Spleen (tissue), 13 donors: ENCODE measurements at places on chromosomes 4 and X. TPM values are rescaled to one million over a fixed set of nuclear protein-coding genes. Genes with fewer than 3 reads are reported as not detected.

The SSR4 gene
- 217 TPM for total RNA-seq

DNA sequence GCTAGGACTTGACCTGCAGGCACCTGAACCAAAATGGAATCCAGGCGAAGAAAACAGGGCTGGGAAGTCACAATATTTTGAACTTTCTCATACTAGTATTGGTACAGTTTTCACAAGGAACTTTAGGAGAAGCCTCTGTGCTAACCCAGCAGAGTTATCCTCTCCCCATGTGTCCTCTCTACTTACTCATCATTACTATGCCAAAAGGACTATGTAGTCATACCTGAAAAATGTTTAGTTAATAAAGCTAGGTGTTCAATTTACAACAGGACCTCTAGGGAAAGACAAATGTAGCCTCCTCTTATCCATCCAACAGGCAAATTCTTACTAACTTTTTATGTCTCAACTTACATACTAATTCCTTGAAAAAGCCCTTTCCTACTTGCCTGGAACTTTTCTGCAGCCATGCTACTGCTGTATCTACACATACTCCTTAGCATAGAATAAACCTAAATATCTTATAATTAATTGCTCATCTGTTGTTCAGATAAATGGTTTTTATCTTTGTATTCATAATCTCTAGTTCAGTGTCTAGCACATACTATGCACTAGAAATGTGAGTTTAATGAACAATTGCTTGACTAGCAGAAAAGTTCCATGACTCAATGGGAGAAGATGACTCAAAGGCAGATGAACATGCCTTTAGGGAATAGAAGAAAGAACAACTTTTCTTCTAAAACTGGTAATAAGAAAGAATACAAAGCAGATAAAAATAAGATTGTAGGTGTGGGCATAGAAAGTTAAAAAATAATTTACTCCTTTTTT lies 215.5 kb upstream of the VEGFC start:
- no peak overlapping the region for H3K27ac ChIP-seq
- H3K4me1 ChIP-seq: no peaks in the 10 kb centered on the region
- H3K27me3 ChIP-seq: no peaks in the 10 kb centered on the region

DNA sequence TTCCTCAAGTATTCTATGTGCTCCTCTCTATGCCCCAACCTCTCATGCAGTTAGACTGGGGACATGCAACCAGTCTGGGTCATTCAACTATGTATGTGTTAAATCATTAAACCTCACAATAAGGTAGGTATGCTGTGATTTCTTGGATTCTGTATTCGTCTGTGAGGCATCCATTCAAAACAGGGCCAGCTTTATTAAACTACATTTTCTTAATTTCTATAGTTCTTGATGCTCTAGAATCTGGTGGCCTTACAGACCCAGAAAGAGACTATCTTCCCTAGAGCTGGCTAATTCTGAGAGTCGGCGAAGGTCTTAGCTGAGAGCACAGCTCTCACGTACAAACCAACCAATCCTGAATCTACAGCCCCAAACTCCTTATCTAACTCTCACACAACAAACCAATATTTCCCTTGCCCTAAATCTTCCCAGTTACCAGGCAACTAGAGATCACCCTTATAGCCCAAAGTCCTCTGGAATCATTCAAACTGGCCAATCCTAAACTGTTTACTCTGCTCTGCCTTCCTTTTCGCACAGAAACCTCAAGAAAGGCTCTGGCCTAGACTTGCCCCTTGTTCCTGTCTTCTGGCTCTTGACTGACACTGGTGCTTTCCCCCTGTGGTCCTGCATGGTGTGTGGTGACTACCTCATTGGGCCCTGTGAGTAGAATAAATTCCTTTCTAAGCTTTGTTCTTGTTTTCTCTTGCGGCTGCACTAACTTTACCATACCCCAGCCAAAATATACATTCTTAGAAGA lies 203.5 kb upstream of the TET2 start:
- DNase-seq: no peak
- H3K4me1 ChIP-seq: no peaks in the 10 kb centered on the region

The LDB2 gene
- total RNA-seq: 140 TPM

GRCh38 chrX:155313766-155314165 lies 20.6 kb downstream of the CLIC2 start:
- no peaks in the 10 kb centered on the region for H3K27me3 ChIP-seq
- no peak for DNase-seq
- H3K4me1 ChIP-seq: no peaks in the 10 kb centered on the region
- no peaks in the 10 kb centered on the region for H3K36me3 ChIP-seq

GRCh38 chr4:182418054-182418734 lies 175.0 kb downstream of the TENM3 start:
- H3K36me3 ChIP-seq: no peaks in the 10 kb centered on the region
- H3K4me3 ChIP-seq: no peak overlapping the region
- no peaks in the 10 kb centered on the region for H3K4me1 ChIP-seq
- no peak overlapping the region for H3K27ac ChIP-seq
- no peak for DNase-seq

DNA sequence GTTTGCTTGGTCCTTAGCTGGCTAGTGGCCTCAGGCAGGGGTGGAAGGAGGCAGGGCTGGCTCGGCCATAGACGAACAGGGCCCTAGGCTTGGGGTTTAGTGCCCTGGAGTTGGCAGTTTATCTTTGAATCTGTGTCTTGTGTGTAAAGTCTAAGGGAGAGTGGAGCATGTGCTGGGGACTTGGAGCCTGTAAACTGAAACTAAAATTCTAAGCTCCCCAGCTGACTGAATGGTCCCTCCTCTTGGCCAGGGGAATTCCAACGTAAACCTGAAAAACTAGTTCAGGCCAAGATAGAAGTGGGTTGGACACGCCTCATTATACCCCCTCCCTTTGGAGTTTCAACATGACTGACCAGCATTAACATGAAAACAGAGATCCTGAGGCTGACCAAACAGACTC lies 46.1 kb upstream of the GPR78 start:
- H3K27me3 ChIP-seq: no peaks in the 10 kb centered on the region
- peak overlapping the region; percentile 34 for H3K27ac ChIP-seq
- H3K36me3 ChIP-seq: no peaks in the 10 kb centered on the region
- no peak for DNase-seq

The GLRA2 gene
- not detected for total RNA-seq

The PF4V1 gene
- total RNA-seq: 1.3 TPM

GRCh38 chr4:11469650-11470437 lies 41.1 kb upstream of the HS3ST1 start:
- H3K27ac ChIP-seq: peak overlapping the region; percentile 75
- DNase-seq: peak; percentile 79

The GAGE12C gene
- not detected for total RNA-seq

DNA sequence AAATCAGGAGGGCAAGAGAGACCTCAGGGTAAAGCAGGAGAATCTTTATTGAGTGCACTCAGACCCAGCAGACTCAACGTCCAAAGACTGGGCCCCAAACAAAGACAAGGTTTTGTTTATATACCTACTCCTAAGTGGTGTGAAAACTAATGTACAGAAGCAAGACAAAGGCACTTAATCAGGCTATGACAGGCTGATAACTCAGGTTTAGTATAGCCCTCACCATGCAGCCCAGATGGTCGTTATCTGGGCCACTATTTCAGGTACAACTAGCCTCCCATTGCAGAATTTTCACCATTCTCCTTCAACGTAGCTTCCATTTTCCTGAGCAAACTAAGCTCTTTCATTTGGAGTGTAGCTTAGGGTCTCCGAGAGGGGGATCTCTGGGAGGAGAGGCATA lies 36.9 kb downstream of the SULT1E1 start:
- H3K4me1 ChIP-seq: peaks cover 6% of the 10 kb centered on the region
- H3K36me3 ChIP-seq: no peaks in the 10 kb centered on the region
- H3K27ac ChIP-seq: no peak overlapping the region
- no peak for DNase-seq
- H3K4me3 ChIP-seq: no peak overlapping the region

GRCh38 chr4:85024671-85025070 lies 58.2 kb upstream of the WDFY3 start:
- DNase-seq: no peak
- H3K27ac ChIP-seq: no peak overlapping the region
- no peaks in the 10 kb centered on the region for H3K36me3 ChIP-seq
- no peaks in the 10 kb centered on the region for H3K4me1 ChIP-seq

DNA sequence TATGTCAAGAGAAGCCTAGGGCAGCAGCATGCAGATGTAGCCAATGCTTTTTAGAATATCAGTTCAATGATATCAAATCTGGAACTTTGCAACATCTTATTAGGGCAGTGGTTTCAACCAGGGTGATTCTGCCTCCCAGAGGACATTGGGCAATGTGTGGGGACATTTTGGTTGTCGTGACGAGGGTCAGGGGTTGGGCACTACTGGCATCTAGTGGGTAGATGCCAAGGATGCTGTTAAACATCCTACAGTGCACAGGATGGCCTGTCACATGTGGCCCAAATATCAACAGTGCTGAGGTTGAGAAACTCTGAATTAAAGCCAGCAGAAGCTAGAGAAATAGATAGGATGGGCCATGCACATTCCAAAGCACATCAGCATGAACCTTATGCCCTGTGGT lies 152.3 kb downstream of the AMELX start:
- no peak overlapping the region for H3K27ac ChIP-seq
- DNase-seq: no peak
- no peaks in the 10 kb centered on the region for H3K27me3 ChIP-seq
- H3K4me1 ChIP-seq: no peaks in the 10 kb centered on the region

GRCh38 chr4:86357608-86358007 lies 2.2 kb downstream of the MAPK10 start:
- no peaks in the 10 kb centered on the region for H3K27me3 ChIP-seq
- no peaks in the 10 kb centered on the region for H3K36me3 ChIP-seq
- no peak overlapping the region for H3K27ac ChIP-seq
- no peaks in the 10 kb centered on the region for H3K4me1 ChIP-seq
- no peak for DNase-seq

GRCh38 chr4:89000844-89001360 lies 56.1 kb downstream of the FAM13A start:
- no peak overlapping the region for H3K4me3 ChIP-seq
- no peaks in the 10 kb centered on the region for H3K4me1 ChIP-seq
- no peaks in the 10 kb centered on the region for H3K27me3 ChIP-seq
- H3K27ac ChIP-seq: no peak overlapping the region
- no peaks in the 10 kb centered on the region for H3K36me3 ChIP-seq

- no peak overlapping the region for H3K27ac ChIP-seq
- DNase-seq: no peak
- no peaks in the 10 kb centered on the region for H3K4me1 ChIP-seq
- no peaks in the 10 kb centered on the region for H3K36me3 ChIP-seq
- no peak overlapping the region for H3K4me3 ChIP-seq
- H3K27me3 ChIP-seq: no peaks in the 10 kb centered on the region
Measured at GRCh38 chr4:94126669-94127068, 81.0 kb upstream of the SMARCAD1 start.

DNA sequence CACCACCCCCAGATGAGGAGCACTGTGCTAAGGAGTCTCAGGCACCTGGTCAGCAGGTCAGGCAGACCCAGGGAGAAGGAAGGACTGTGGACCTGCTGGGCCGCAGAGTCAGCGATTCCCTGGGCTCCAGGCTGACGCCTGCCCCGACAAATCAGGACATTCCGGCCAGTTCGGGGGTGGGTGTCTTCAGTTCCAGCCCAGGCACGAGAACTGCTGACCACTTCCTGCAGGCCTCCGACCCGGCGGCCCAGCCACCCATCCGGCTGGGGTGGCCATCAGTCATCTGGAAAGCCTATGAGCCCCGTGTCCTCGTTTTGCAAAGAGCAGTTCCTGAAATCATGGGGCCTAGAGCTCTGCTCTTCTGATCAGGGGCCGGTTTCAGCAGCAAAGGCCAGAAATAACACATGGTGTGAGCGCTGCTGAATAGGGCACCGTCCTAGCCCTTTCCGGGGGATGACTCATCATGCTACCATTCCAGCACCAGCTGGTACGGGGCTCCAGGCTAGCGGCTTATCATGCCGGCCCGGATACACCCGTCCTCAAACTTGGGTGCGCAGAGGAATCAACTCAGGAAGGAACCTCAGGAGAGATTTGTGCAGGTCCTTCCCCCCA lies 7.8 kb upstream of the SH3TC1 start:
- H3K4me1 ChIP-seq: peaks cover 43% of the 10 kb centered on the region
- peak; percentile 89 for DNase-seq
- no peak overlapping the region for H3K4me3 ChIP-seq
- H3K36me3 ChIP-seq: no peaks in the 10 kb centered on the region

The ZNF630 gene
- total RNA-seq: 4.8 TPM

DNA sequence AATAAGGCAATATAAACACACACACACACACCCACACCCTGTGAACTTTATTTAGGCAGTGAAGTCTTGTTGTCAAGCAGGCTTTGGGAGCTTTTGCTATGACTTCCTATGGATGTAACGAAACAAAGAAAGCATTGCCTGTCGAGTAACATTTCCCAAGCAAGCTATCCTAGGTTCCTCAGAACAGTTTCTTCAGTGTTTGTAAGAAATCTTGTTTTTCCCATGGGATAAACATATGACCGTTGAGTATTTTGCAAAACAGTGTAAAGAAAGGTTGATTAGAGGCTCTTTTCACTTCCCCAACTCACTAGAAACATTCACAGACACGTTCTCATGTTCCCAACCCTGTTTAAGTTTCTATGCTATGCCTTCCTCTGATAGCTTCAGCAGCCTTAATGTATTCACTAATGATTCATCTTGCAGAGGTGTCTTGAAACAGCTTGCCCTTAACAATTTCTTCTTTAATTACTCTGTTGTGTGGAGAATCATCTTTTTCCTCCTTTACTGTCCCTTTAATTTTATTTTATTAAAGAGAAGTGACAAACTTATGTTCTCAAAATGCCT lies 1947.1 kb upstream of the TENM3 start:
- H3K36me3 ChIP-seq: no peaks in the 10 kb centered on the region
- no peak for DNase-seq
- H3K27me3 ChIP-seq: no peaks in the 10 kb centered on the region
- no peaks in the 10 kb centered on the region for H3K4me1 ChIP-seq
- no peak overlapping the region for H3K27ac ChIP-seq
- H3K4me3 ChIP-seq: no peak overlapping the region

GRCh38 chr4:104616401-104616820 lies 121.7 kb upstream of the CXXC4 start:
- no peak overlapping the region for H3K4me3 ChIP-seq
- DNase-seq: no peak
- H3K27ac ChIP-seq: no peak overlapping the region
- H3K27me3 ChIP-seq: no peaks in the 10 kb centered on the region

- H3K27ac ChIP-seq: no peak overlapping the region
- H3K4me3 ChIP-seq: no peak overlapping the region
- DNase-seq: no peak
- peaks cover 10% of the 10 kb centered on the region for H3K27me3 ChIP-seq
- no peaks in the 10 kb centered on the region for H3K4me1 ChIP-seq
- no peaks in the 10 kb centered on the region for H3K36me3 ChIP-seq
Measured at GRCh38 chrX:115367951-115368350, 78.4 kb downstream of the LUZP4 start.

DNA sequence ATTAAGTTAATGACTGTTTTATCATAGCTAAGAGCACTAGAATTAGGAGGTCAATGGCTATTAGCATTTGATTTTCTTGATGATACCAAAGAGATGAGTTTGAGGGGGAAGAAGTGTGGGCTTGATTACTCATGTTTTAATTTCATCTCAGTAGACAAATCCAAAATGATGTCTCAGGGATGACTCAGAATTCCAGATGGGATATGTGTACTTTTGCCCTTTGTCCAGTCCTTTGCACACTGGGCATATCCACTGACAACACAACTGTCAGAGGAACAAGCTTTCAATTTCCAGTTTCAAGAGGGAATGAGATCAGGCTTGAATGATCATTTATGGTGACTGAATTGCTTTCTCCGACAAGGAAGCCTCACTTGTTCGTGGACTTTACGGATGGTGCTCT lies 325.3 kb upstream of the FTHL17 start:
- no peaks in the 10 kb centered on the region for H3K4me1 ChIP-seq
- no peaks in the 10 kb centered on the region for H3K36me3 ChIP-seq
- H3K27ac ChIP-seq: no peak overlapping the region
- H3K27me3 ChIP-seq: no peaks in the 10 kb centered on the region
- DNase-seq: no peak

- H3K27ac ChIP-seq: no peak overlapping the region
- DNase-seq: no peak
- H3K4me3 ChIP-seq: no peak overlapping the region
- H3K4me1 ChIP-seq: no peaks in the 10 kb centered on the region
- no peaks in the 10 kb centered on the region for H3K36me3 ChIP-seq
- no peaks in the 10 kb centered on the region for H3K27me3 ChIP-seq
Measured at GRCh38 chrX:102963955-102964354, 26.9 kb downstream of the RAB40AL start.

The RPA4 gene
- total RNA-seq: 2.5 TPM
